ENCODE measurements at places on chromosomes 7 and 10.

DNA sequence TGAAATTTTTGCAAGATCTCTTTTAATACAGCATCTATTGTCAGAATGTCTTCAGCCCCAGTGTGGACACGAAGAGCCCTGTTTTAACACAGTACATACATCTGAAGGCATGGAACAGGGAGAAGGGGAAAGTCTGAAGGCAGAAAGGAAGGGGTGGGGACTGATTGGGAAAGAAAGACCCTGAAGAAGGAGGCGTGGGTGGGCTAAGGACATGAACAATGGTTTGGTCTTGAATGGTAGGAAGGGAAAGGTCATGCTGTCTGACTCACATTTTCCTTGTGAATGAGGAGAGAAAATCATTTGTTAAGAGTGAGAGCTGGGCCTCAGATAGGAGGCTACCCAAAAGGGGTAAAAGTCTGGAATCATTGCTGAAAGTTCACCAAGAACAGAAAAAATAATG, 297.1 kb downstream of the GALNT17 start:
- no peak for DNase-seq

- no peak for DNase-seq
Measured at GRCh38 chr7:138086563-138087270, 10.5 kb downstream of the AKR1D1 start.

DNA sequence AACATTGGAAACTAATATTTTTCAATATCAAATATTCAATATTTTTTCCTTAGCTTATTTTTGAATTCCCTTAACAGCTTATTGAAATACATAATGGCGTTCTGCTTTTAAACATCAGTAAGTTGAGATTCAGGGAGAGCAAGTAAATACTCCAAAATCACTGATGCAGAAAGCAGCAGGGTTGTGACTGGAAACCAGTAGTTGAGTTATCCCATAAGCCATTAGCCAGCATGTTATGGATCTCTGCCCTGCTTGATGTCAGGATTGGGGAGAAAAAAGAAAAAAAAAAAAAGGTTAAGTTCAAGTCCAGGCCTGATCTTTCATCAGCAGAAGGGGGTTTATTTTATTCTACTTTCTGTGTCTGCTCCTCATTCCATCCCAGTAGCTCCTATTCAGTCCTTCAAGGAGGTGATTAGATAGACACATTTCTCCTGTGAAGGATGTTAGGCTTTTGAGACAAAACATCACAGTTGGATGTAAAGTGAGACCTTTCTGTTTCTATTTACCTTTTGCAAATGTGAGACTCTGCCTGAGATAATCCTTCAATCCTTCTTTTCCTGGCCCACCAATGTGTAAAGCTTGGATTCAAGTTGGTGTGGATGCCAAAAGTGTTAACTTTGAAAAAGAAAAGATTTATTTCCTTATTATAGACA, 110.9 kb upstream of the HDAC9 start:
- no peak for DNase-seq

GRCh38 chr7:70183278-70183677, 585.0 kb downstream of the AUTS2 start:
- no peak for DNase-seq

DNA sequence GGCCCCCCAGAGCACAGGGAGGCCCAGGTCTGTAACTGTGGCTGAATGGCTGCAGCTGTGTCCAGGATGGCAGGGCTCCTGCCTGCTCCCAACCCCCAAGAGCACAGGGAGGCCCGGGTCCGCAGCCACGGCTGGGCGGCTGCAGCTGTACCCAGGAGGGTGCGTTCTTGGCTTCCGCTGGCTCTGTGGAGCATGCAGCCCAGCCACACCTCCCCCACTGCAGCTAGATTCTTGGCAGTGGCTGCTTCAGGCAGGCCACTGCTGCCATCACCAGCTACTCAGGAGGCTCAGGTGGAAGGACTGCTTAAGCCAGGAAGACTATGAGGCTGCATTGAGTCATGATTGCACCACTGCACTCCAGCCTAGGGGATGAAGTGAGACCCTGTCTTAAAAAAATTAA, 27.9 kb downstream of the C7orf25 start:
- DNase-seq: no peak

- no peak for DNase-seq
Measured at GRCh38 chr10:15632456-15633091, 87.1 kb downstream of the ITGA8 start.

GRCh38 chr7:101547916-101548661, 81.0 kb downstream of the MYL10 start:
- no peak for DNase-seq

DNA sequence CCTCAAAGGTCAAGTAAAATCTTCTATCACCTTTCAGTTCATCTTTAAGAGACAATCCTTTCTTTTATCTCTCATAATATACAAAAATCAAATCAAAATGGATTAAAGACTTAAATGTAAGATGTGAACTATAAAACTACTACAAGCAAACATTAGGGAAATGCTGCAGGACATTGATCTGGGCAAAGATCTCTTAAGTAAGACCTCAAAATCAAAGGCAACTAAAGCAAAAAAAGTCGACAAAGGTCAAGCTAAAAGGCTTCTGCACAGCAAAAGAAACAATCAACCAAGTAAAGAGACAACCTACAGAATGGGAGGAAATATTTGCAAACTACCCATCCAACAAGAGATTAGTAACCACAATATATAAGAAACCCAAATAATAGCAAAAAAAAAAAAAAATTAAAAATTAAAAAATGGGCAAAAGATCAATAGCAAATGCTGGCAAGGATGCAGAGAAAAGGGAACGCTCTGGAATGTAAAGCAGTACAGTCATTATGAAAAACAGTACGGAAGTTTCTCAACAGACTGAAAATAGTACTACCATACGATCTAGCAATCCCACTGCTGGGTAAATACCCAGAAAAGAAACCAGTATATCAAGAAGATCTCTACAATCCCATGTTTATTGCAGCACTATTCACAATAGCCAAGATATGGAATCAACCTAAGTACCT, 41.7 kb downstream of the TNPO3 start:
- DNase-seq: no peak

GRCh38 chr7:137026176-137026500, 157.7 kb downstream of the CHRM2 start:
- DNase-seq: no peak

DNA sequence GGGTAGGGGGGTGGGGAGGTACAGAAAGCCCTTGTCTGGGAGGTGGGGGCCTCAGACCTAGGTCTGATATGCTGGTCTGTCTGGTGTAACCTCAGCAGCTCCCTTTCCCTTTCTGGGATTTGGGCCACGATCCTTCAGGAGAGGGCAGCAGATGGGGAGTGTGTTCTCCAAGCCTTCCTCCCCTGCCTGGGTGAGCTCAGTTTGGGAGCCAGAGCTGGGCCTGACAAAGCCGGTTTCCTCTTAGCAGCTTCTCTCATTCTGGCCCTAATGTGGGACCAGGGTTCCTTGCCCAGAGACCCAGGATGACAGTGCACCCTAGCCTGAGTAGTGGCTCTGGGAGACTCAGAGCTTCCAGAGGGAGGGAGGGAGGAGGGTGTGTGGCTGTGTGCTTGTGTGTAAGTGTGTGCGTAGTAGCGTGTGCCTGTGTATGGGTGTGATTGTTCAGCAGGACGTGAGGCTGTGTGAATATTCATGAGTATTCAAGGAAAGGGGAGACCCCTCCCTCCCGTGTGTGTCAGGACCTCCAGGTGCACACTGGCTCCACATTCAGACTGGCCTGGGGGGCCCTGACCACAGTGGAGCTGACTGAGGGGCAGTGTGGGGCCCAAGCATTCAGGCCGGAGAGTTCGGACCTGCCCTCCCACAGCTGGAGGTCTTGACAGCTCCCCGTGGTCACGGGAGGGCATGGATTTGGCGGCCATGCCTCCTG, 96.5 kb downstream of the ZMIZ1 start:
- DNase-seq: no peak

GRCh38 chr7:6446838-6447580, 745 bp downstream of the DAGLB start:
- peak; percentile 20 for DNase-seq

GRCh38 chr10:15815242-15815885, 44.9 kb downstream of the MINDY3 start:
- DNase-seq: no peak

DNA sequence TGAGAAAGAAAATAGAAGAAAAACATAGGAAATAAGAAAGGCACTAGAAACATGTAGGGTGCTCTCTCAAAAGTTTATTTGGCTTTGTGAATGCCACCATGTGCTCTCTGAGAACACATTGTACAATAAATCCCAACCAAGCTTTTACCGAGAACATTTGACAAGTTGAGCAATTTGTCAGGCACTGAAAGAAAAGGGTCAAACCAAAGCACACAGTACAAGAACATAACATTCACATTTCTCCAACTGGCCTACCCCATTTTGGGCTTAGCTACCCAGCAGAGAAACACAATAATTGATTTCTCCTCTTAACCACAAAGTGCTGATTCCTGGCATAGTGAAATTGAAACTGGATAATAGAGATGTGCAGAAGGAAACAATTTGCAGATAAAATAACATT, 69.2 kb upstream of the SLC39A12 start:
- no peak for DNase-seq

DNA sequence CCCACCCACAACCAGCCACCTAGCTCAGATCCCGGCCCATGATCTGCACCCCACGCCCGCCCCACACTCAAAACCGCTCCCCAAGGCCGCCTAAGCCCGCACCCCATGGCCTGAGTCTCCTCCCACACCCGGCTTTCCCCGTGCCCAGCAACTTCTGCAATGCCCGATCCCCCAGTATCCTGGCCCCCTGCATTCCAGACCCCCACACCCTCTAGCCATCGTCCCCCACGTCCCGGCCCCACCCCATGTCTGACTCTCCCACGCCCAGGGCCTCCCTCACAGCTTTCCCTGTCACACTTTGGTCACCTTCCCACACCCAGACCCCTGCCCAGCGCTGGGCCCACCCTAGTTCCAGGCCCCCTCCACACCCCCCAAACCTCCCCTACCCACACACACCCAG, 20.1 kb upstream of the FXYD4 start:
- no peak for DNase-seq

- no peak for DNase-seq
Measured at GRCh38 chr7:3107228-3107763, 63.6 kb upstream of the CARD11 start.

DNA sequence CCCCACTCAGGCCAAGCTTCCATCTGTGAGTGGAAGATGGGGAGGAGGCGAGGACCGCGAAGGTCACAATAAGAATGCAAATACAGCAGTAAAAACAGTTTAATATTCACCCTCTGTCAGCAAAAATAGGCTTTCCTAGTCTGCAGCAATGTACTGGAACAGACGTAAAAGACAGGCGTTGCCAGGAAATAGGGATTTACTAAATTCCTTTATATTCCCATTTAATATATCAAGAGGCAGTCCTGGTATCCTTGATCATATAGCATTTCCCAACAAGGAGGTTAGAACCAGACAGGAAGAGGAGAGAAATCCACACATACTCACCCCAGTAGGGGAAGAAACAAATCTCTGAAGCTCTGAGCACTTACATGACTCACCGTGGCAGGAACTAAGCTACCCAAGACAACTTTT, 1054.9 kb upstream of the C7orf33 start:
- DNase-seq: no peak

GRCh38 chr7:32515890-32516550, 20.7 kb downstream of the AVL9 start:
- DNase-seq: peak; percentile 16

DNA sequence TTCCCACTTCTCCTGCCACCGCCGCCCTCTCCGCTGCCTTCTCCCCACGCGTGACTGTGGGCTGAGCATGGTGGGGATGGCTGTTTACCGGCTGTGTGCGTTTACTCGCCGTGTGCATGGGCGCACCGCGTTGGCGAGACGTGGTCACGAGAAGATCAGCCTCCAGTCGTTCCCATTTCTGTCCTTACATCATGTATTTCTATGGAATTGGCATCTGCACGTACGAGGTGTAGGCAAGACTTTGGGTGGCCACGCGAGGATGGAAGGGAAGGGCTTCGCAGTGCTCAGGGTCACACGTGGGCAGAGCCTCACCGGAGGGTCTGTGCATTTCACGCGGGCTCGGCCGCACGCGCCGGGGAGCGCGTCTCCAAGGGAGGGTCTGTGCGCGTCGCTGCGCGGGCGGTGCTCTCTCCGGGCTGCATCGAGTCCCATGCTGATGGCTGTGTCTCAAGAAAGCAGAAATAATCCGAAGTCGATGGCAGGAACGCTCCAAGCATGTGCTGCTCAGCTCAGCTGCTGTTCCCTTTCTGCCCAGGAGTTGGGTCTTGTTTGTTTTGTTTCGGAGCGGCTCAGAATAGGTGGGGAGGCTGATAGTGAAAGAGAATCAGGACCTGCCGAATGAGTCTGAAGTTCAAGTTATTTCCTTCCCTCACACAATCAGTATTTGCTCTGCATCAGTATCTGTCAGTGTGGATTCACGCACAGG, 973 bp downstream of the CAMK1D start:
- peak; percentile 36 for DNase-seq

GRCh38 chr7:30206491-30206890, 71.7 kb downstream of the MTURN start:
- DNase-seq: no peak

GRCh38 chr10:68811314-68812009, 15.9 kb upstream of the STOX1 start:
- no peak for DNase-seq

GRCh38 chr7:16801111-16801542, 3.7 kb downstream of the AGR2 start:
- no peak for DNase-seq

DNA sequence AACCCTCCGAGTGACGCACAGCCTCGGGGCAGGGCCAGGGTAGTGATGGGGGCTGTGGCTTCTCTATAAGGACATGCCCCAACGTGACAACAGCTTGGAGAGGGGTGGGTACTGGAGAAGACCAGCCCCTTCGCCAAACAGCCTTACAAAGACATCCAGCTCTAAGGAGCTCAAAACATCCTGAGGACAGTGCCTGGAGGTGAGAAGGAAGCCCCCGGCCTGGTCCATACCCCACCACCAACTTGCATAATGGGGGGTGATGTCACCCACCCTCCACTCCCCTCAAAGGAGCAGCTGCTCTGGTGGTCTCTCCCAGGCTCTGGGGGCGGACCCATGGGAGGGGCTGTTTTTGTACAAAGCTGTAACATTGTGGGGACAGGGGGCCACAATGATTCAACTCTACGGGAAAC, 15.1 kb downstream of the PRSS2 start:
- peak; percentile 64 for DNase-seq

- DNase-seq: no peak
Measured at GRCh38 chr7:7703427-7703826, 15.0 kb downstream of the RPA3 start.
